Esophagus muscularis mucosa (tissue), 4 donors: ENCODE measurements at places on chromosomes 12 and 14. TPM values are rescaled to one million over a fixed set of nuclear protein-coding genes. Genes with fewer than 3 reads are reported as not detected.

The NR4A1 gene
- 26.2 TPM for total RNA-seq

GRCh38 chr14:38003746-38004609 is 203.7 kb upstream of the SSTR1 start:
- DNase-seq = no peak

- no peak for DNase-seq
These were observed 484.6 kb downstream of the AACS start for GRCh38 chr12:125549836-125550235.

The FSCB gene
- not detected for total RNA-seq

The RTL1 gene
- total RNA-seq = not detected

The PCED1B gene
- total RNA-seq = 1.3 TPM

DNA sequence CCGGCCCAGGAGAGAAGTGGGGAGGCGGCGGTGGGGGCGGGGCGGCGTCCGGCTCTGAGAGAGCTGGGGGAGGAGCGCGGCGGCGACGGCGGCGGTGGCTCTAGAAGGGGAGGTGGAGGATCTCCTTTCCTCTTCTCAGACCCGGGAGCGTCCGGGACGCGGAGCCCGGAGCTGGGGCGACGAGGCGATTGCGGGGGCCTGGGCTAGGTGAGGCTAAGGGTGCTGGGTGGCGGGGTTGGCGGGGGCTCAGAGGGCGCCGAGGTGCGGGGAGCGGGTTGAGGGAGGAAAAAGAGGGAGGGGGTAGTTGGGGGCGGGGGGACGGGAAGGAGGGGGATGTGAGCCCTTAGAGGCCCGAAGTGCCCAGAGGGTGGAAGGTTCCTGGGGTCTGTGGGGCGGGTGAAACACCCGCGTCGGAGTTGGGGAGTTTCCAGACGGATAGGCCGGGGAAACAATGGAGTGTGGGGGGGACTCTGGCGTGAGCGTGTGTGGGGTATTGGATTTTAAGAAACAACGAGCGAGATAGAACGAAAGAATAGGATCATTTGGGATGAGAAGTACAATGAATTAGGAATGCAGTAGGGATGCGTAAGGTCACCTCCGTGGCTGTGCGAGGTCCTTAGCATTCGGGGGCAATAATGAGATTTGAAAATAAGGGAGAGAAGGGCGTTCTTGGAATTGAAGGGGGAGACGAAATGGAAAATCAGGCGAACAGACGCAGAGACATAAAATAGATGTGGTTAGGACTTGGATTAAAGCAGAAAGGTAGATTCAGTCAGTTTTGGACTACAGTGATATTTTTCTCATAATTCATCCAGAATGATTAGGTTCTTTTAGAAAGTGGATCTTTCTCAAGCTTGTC is at the start of gene SPATS2:
Gene SPATS2 (plus strand): TSS at position 82 of the 859 bp plus-strand sequence. CDS start 93,551 bp downstream, outside the sequence.
- peak; percentile 98 for DNase-seq

DNA sequence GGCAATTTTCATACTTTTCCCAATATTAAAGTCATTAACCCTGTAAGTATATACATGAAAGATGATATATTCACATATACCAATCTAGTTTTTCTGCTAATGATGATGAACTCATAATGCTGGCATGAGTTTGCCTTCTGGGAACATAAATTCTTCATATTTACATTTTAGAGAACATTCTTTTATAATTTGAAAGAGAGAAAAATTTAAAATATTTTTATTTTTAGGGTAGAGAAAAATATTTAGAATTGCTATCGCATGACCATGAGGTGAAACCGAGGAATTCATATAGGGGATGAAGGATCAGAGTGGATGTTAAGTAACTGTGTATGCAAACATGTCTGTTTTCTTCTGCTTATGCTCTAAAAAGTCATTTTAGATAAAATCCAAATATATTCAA is 825.3 kb upstream of the FLRT2 start:
- no peak for DNase-seq

GRCh38 chr12:64051057-64051456 is 171.0 kb downstream of the KICS2 start:
- no peak for DNase-seq

DNA sequence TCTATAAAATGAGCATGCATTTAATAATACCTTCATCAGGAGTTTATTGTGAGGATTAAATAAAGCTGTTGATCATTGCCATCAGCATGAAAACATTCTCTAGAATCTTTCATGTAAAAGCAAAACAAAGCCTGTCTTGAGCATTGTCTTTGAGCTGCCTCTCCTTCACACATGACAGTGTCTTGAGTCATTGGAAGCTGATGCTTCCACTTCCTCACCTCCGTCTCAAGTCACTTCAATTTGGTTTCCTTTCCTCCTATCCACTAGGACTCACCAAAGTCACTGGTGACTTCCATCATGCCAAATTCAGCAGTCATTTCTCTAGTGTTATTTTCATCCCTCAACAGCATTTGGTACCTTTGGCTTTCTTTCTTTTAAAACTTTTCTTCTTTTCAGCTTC is 31.6 kb upstream of the MYBPC1 start:
- DNase-seq = no peak

- DNase-seq = no peak
These were observed 151.7 kb upstream of the DDHD1 start for GRCh38 chr14:53304726-53305381.

DNA sequence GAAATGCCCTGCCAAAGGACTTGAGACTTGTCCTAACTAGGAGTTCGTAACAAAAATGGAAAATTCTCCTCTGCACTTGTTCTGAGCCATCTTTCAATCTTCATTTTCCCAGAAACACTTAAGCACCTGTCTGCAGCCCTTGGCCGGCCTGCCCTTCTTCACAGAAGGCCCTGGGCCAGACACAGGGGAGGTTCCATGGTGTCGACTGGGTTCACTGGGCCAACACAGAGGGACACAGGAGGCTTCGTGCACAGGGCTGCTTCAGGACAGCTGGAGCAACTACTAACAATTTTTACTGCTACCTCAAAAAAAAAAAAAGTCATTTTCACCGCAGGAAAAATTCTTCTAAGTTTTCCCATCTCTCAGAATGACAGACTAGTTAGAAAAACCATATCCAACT is 19.6 kb downstream of the NID2 start:
- peak; percentile 87 for DNase-seq

DNA sequence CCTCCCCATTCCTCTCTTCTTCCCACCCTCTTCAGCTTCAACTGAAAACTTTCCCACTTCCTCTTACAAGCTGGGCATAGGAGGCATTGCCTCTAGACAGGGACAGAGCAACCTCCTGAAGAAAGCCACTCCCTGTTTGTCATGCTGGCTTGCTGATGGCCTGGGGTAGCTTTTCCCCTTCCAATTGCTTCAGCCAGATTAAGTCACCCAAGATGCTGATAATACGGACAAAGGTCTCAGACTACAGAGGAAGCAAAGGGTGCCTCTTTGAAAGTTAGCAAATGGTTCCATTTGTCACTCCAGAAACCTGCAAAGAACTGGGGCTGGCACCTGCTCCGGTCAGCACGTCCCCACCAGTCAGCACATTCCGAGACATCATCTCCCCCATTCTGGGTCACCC is 6.0 kb downstream of the KRT2 start:
- DNase-seq = peak; percentile 57

DNA sequence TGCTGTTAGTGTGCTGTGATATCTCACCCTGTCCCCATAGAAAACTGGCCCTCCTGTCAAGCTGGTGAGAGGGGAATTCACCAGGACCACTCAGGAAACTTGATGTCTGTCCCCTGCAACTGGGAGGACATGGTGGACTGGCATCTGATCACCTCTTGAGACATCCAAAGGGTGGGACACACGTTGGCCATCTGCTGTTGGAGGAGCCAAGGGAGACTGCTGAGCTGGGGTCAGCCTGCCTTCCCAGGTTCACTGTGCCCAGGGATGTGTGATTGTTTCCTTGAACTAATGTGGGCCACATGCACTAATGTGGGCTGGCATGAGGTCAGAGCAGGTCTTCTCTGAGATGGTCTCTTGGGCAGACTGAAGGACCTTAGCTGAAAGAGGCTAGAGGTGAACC is 16.7 kb upstream of the TMEM229B start:
- DNase-seq = no peak

GRCh38 chr14:64838656-64839055 is 41.1 kb downstream of the SPTB start:
- no peak for DNase-seq

The AICDA gene
- not detected for total RNA-seq

DNA sequence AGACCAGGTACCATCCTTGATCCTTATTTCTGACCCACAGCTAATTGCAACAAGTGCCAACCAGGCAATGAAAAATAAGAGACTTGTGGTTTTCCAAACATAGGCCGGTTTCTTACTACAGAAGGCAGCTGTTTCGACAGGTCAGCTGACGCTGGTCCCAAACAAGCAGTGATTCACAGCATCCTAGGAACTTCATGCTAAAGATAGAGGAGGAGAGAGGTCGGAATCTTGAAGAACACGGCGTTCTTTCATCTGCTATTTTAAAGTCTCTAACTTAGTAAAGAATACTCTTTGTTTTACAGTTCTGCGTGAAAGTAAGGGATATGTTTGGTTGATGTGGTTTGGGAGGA is 28.1 kb upstream of the ADGRD1 start:
- no peak for DNase-seq
